ENCODE measurements at places on chromosomes 13 and 19.

- DNase-seq, result no peak
Measured at GRCh38 chr13:50457415-50458393, 385.8 kb downstream of the DLEU7 start.

GRCh38 chr13:99665711-99666110 lies 164.4 kb downstream of the TM9SF2 start:
- DNase-seq, result no peak

- no peak for DNase-seq
Measured at GRCh38 chr13:100789968-100790367, 115.4 kb upstream of the TMTC4 start.

DNA sequence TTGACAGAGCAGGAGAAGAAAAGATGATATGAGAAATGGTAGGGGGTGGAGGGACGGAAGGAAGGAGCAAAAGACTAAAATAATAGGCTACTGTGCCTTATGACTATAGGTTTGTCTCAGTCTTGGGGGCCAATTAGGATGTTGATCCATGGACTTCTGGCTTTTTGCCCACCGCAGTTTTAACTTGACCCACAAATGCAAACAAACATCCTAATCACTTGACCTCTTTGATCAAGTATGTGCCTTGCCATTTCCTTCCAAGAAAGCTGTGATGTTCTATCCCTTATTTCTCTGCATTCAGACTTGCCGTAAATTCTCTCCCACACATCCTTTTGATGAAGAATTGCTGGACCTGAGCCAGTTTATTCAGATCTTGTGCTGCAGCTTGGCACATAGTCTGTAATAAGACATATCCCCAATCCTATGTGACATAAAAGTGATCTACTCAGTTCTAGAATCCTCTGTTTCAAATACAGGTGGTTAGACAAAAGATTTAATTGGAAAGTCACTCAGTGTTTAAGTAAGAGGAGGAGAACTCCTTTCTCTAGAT lies 62.8 kb downstream of the TPT1 start:
- no peak for DNase-seq

GRCh38 chr13:51267622-51268021 lies 45.4 kb downstream of the FAM124A start:
- DNase-seq, result no peak

DNA sequence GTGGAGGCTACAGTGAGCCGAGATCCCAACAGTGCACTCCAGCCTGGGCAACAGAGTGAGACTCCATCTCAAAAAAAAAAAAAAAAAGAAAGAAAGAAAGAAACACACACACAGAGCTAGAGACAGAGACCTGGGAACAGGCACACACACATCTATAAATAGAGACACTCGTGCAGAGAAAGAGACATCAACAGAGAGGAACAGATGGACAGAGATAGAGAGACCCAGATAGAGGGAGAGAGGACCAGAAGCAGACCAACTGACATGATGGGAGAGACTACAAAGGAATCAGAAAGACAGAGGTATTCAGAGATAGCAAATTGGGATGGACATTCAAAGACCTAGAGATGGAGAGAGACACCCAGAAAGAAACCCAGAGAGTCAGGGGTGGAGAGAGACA lies 2.1 kb upstream of the CA11 start:
- no peak for DNase-seq

- no peak for DNase-seq
Measured at GRCh38 chr19:16361926-16362325, 37.3 kb downstream of the KLF2 start.

- DNase-seq, result no peak
Measured at GRCh38 chr13:31515427-31515826, 223.9 kb upstream of the RXFP2 start.

GRCh38 chr13:41199526-41199925 lies 5.2 kb upstream of the KBTBD7 start:
- no peak for DNase-seq

DNA sequence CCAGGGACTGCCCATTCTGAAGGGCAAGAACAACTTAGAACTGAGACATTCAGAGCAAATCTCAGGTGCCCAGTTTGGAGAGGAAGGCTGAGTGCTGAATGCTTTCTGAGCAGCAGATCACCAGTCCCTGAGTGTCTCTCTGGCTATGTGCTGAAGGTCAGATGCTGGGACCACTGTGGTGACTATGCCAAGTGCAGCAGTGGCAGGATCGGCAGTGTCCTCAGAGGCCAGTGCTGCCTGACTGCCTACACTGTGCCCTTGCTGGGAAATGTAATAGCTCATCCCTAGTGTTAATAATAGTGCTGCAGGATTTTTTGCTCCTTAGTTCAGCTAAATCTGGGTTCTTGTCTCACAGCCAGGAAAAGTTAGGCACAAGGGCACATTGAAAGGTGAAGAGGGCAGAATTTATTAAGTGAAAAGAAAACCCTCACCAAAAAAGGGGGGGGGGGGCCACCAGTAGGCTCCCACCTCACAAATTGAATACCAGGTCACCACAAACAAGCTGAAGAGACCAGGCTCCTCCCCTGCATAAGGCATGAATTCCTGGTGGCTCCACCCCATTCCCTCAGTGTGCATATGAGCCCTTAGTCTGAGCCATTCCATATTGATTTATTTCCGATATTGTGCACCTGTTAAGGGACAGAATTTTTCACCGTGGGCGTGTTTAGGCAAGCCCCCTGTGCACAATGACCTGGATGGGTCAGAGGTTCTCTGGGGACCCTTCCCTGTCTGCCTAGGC lies 18.5 kb downstream of the RFXAP start:
- no peak for DNase-seq

DNA sequence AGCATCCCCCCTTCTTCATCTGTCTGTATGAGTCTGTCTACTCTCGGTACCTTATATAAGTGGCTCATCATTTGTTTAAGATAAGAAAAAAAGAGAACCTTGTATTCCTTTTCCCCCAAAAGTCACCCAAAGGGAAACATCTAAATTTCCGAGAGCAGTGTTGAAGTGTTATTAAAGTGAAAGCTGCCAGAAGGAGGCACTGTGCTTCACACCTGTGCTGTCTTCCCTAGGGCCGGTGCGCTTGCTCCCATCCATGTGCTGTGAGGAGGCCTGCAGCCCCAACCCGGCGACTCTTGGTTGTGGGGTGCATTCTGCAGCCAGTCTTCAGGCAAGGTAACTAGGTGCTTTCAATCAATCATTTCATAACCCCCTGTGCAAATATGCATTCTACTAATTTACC lies 97.5 kb downstream of the TNFRSF19 start:
- DNase-seq, result no peak

DNA sequence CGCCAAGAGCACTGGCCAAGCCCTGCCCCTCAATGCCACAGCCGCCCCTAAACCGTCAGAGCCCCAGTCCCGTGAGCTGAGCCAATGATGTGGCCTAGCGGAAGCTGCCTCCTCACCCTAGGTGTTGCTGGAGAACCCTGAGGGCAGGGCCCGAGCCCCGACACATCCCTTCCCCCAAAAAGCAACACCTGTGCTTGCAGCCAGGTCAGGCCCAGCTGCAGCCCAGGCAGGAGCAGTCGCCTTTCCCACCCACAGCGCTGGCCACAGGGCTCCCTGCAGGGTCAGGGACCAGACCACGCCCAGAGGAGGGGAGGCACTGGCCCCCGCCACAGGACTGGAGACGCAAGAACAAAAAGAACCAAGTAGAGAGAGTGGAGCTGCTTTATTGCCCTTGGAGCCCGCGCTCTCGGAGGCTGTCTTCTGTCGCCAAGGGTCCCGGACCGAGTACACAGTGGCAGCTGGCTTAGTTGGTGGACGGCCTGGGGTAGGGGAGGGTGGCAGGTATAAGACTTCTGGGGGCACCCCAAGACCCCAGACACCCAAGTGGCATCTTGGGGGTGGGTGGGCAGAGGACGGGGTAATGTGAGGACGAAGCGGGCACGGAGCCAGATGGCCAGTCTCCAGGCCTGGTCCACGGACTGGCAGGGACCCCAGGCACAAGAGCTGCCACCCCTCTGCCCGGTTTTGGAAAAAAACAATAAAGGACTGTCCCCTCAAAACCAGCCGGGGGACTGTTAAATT lies 3.3 kb downstream of the P2RY11 start:
- no peak for DNase-seq

DNA sequence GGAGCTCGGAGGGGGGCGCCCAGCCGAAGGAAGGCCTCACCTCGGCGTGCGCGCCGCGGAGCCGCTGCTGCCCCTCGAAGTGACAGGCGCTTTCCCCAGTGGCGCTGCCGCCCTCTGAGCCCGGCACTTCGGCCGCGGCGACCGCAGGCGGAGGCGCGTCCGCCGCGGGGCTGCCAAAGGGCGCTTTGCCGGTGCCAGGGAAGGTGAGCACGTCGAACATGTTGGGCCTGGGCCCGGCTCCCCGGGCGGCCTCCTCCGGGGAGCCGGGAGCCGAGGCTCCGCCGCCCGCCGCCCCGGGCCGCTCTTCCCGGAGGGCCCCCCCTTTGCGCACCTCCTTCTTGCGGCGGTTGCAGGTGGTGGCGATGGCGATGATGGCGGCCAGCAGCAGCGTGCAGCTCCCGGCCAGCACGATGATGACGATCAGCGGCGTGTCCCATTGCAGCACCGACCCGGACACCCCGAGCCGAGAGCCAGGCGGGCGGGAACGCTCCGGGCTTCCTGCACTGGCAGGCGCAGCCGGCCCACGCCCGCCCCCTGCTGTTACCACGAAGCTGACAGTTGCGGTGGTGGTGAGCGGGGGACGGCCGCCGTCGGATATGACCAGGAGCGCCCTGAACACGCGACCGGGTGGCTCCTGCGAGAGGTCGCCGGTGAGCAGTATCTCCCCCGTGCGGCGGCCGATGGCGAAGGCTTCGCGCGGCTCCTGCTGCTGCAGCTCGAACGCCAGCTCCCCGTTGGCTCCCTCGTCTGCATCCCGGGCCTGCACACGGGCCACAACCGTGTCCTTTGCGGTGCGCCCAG lies 2.5 kb downstream of the PCDH8 start:
- DNase-seq, result no peak

GRCh38 chr19:872266-872951 lies 12.9 kb downstream of the CFD start:
- peak; percentile 73 for DNase-seq

GRCh38 chr13:113836768-113837559 lies 26.9 kb downstream of the GAS6 start:
- no peak for DNase-seq

GRCh38 chr19:20858218-20858617 lies 64.8 kb upstream of the ZNF85 start:
- DNase-seq, result no peak

- DNase-seq, result no peak
Measured at GRCh38 chr13:109246001-109246400, 540.4 kb downstream of the IRS2 start.

DNA sequence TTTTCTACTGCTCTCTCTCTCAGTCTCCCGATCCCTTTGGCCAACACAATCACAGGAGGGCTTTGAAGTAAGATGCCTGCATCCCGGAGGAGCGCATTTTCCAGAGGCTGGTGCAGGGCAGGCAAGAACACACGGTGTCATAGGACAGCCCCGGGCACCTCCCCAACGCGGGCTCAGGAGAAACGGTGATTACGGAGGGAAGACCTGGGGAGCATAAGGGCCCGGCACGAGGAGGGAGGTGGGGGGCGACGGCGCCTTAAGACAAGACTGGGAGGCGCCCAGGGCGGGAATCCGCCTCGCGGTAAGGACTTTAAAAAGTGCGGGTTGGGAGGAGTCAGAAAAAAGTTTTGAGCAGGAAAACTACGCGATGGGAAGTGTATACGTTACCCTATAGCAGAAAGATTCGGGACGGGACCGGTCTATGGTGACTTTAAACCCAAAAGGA lies 18.7 kb upstream of the ZNF888 start:
- DNase-seq, result no peak

GRCh38 chr19:41957161-41957837 lies 1.8 kb downstream of the RABAC1 start:
- DNase-seq, result no peak

DNA sequence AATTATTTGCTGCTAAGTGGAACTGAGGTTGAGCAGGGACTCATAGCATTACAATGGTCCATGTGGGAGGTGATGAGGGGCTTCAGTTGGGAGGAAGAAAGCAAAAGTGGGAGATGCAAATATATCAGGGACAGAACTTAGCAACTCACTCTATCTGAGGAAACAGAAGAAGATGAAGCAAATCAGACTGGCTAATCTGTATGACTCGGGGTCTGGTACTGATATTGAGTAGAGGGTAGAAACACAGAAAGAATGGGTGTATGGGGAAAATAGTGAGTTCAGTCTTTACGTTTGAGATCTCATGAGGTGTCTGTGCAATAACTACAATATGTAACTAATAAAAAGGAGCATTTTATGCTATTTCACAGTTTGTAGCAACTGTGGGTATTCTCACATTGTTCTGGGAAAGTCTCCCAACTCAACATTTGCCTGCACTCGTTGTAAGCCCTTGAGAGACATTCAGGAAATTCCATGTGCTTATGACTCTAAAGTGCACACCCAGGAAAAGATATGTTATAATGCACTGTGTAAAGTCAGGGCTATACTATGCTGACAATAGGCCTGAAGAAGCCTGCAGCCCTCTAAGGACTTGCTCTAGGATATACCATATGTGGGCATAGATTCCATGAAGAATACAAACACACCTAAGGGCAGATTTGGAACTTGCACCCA lies 183.5 kb downstream of the SPRY2 start:
- no peak for DNase-seq

DNA sequence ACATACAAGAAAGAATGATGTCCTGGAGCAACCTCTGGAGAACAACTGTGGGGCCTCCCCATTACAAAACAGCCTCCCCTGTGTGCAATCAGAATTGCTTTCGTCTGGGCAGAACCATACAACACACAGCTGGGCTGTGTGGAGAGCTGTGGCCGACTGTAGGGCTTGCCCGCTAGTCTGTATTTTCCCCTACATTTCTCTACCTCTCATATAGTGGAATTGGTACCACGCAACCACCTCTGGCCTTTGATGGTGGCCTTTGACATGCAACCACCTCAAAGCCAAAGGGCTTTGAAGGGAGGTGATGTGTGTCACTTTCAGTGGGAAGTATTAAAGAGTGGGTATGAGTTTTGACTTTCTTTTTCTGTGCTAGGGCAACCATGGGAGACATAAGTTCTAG lies 34.0 kb downstream of the GARRE1 start:
- DNase-seq, result no peak

DNA sequence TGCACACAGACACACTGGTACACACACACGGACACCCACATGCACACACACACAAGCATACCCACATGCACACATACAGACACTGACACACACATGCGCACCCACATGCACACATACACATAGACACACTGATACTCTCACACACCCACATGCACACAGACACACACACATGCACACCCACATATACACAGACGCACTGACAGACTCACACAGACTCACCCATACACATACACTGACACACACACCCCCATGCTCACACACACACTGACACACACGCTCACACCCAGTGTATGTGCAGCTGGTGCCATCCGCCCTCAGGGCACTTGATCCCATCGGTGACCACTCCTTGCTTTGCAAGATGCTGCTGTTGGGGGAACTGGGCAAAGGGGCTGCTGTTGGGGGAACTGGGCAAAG lies 9.7 kb upstream of the RASA3 start:
- DNase-seq, result no peak

DNA sequence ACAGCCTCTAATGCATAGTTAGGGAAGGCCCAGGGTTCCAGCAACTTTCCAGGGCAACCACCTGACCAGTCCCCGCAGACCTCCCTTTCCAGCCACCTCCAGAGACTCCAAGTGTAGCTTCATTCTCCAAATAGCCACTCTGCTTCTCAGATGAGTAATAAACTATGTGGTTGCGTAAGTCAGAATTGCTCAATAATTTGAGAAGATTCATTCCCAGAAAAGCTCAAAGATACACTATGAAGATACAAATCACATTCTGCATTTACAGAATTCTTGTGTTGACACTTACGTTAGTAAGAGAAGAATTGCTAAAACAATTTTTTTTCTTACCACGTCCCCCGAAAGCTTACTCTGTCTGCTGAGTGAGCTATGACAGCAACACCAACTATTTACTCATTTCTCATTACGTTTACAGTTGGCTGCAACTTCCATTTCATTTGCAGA lies 8.2 kb upstream of the LATS2 start:
- no peak for DNase-seq

- no peak for DNase-seq
Measured at GRCh38 chr19:32427536-32427935, 22.0 kb downstream of the DPY19L3 start.
